Foreskin keratinocyte (primary cell): ENCODE measurements at places on chromosomes 7 and 10. TPM values are rescaled to one million over a fixed set of nuclear protein-coding genes. Genes with fewer than 3 reads are reported as not detected.

GRCh38 chr10:10777279-10777678 is 240.4 kb upstream of the CELF2 start:
- DNase-seq: no peak

- no peak for DNase-seq
These were observed 51.3 kb downstream of the PRTFDC1 start for GRCh38 chr10:24900888-24901685.

DNA sequence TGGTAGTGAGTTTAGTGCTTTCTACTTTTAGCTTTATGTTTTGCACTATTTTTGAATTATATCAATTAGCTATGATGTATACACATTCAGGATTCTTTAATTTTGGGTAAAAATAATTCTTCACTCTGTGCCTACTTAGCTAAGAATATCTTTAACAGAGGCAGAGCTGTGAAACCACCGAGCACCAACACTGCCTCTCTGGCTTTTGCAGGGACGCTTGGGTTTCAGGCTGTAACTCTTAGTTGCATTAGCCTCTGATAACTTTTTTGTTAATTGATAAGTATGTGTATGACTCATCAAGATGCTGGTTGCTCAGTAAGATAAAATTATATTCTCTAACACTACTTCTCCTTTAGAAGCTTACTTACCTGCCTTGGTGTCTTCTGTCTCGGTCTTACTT is 738.3 kb downstream of the AUTS2 start:
- DNase-seq: no peak

Gene EVX1
- total RNA-seq: not detected in 2 replicates

Gene NEUROG3
- total RNA-seq: not detected in 2 replicates
